ENCODE measurements at places on chromosomes 5 and 9. TPM values are rescaled to one million over a fixed set of nuclear protein-coding genes. Genes with fewer than 3 reads are reported as not detected.

IL7R gene
- 42.5 TPM for total RNA-seq

TAL2 gene
- total RNA-seq = not detected

- no peak for DNase-seq
These were observed 113.2 kb downstream of the SLC25A46 start for GRCh38 chr5:110852053-110852452.

- no peak for DNase-seq
These were observed 87.5 kb downstream of the CAMK4 start for GRCh38 chr5:111311666-111312065.

GRCh38 chr9:98867429-98868168, 60.1 kb downstream of the GALNT12 start:
- peak; percentile 73 for DNase-seq

DNA sequence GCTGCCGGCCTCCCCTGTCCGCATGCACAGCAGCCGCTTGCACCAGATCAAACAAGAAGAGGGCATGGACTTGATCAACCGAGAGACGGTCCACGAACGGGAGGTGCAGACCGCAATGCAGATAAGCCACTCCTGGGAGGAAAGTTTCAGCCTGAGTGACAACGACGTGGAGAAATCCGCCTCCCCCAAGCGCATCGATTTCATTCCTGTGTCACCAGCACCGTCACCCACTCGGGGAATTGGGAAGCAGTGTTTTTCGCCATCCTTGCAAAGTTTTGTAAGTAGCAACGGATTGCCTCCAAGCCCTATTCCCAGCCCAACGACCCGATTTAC, 75.3 kb downstream of the PIP5K1B start:
- no peak for DNase-seq
